ENCODE measurements at places on chromosomes 1 and 21.

DNA sequence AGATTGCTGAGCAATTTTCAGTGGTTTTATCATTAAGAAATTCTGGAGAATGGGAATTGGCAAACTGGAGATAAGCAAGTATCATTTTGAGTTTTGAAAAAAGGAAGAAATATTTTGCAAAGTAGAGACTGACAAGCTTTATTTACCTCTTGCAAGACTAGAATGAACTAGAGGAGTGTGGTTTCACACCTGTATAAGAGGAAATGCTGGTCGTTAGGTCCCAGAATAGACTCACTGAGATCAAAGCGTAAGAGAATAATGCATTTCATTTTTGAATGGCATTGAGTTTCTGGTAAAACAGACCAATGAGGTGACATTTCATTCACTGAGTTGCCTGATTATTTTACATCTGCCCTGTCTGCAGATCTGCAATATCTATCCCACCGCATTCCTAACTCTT lies 308.1 kb downstream of the ADGRL2 start:
- no peak for DNase-seq

GRCh38 chr1:11473491-11474034 lies 5.4 kb upstream of the DISP3 start:
- DNase-seq, result no peak

DNA sequence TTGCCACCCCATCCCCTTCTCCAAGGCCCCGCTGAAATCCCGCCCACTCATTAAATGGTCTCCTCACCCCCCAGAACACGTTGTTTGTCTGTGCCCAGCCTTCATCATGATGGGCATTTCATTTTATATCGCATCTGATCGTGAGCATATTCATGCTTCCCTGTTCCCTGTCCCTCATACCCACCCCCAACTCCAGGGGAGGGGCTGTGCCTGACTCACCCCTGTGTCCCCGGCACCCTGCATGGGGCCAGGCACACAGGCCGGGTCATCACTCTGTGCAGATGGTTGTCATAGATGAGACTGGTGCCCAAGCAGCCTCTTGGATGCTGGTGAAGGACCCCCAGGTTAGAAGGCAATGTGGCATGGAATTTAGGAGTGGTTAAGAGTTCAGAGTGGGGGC lies 11.0 kb downstream of the CAMK2N1 start:
- DNase-seq, result no peak

GRCh38 chr1:210104103-210104502 lies 128.5 kb upstream of the SERTAD4 start:
- DNase-seq, result no peak

DNA sequence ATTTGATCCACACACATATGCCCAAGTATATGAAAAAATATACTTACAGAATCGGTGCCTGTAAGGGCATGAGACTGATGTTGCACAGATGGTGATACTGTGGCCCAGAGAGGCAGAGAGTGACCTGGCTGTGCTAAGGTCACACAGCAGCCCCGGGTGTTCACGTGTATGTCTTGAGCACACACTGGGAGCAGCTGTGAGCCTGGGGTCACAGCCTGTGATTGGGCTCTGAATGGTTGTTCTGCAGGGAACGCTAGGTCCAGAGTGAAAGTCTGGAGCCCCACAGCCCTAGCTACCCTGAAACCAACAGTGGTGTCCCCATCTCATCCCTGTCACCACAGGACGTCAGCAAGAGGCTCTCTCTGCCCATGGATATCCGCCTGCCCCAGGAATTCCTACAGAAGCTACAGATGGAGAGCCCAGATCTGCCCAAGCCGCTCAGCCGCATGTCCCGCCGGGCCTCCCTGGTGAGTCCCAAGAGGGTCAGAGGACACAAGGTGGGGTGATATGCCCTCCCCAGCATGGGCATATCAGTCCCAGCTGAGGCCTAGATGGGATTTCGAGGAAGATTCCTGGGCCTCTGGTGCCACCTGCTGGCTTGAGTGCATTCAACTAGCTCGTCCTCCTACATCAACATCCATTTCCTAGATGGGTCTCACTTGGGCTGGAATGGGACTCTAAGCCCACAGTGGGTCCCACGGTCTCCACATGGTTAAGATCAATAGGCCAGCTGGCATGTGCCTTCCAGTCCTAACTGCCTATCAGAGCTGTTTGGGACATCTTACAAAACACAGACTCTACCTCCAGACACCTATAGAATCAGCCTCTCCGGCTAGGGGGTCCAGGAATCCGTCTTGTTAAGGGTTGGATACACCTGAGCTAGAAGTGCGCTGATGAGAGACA lies 19.7 kb downstream of the CDK18 start:
- no peak for DNase-seq

DNA sequence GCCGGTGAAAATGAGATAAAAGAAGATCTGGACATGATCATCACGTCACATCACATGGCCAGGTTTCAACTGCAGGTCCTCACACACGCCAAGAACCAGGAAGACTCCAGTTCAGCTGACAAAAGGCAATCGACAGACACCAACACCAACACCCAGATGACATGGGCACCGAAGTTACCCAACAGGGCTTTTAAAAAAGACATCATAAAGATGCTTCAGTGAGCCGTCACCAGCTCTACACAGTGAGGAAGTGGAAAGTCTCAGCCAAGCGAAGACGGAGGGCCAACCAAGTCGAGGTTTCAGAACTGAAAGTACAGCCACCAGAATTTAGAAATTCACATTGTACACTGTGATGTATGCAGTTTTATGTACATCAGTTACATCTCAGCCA lies 154.3 kb upstream of the COL6A1 start:
- no peak for DNase-seq
